Activated T-helper 1 cell treated with anti-CD3 and anti-CD28 coated beads, Interleukin-2, amount 50 U/mL, for 16 hours (primary cell): ENCODE measurements at places on chromosomes 3 and 15.

- DNase-seq = no peak
Observed at GRCh38 chr3:131582438-131582837, 79.7 kb upstream of the MRPL3 start.

- peak; percentile 25 for DNase-seq
Observed at GRCh38 chr3:10437272-10437994, 68.0 kb downstream of the ATP2B2 start.

DNA sequence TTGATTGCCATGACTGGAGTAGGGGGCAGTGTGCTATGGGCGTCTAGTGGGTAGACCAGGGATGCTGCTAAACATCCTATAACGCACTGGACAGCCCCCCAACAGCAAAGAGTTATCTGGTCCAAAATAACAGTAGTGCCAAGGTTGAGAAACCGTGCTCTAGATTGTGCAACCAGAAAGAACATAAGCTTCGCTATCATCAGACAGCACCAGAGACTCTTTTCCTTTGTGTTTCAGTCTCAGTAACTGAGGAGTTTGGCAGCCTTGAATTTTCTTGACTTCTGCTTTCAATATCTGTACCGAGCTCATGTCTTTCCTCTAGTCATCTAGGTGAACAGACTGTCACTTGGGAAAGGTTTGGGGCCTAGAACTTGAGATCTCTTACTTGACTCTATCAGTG, 8.8 kb downstream of the ARID3B start:
- DNase-seq = no peak

DNA sequence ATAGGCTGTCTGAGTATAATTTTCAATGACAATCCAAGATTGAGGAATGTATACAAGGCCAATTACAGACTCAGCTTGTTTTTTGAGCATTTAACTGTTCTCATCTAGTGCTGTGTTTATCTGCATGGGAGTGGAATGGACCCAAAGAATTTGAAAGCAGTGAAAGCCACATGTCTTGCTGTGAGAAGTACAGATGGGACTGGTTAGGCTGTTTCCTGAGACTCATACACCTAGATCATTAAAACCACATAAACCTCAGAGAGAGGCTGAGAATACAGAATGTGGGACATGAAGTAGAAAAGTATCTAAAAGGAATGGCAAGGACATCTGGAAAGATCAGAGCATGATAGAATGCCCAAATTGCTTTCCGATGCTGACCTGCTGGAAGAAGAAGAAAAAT, 224.6 kb downstream of the NLGN1 start:
- DNase-seq = no peak

GRCh38 chr3:153752405-153753027, 368.7 kb upstream of the ARHGEF26 start:
- no peak for DNase-seq

GRCh38 chr3:177410730-177411129, 213.4 kb upstream of the TBL1XR1 start:
- DNase-seq = no peak

GRCh38 chr3:141389703-141390102, 21.4 kb downstream of the ZBTB38 start:
- no peak for DNase-seq

DNA sequence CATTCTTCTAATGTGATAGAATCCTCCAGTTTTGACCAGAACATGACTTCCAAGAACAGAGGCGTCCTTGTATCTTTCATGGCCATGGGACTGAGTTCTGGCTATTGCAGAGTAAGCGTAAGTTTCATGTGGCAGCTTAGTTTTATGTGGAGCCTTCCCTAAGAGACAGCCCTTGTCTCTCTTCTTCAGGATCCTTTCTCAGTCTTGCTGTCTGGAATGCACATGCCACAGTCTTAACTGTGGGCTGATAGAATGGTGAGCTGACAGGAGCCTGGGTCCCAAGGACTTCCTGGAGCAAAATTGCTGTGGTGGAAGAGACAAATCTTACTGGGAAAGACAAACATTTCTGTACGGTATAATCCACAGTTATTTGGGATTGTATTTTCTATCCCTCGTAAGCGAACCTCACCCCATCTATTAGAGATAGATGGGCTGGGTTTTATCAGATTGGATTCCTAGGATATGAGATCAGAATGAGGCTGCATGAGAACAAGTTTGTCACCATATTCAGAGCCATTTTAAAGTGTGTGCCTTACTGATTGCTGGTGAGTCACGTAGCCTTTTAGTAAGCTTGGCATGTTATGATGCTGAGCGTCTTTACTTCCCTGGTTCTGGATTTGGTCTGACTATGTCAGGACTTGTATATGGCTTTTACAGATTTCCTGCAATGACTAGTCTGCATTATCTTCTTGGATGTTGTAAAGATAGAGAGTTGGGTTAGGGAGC, 32.8 kb downstream of the CDIN1 start:
- DNase-seq = no peak

DNA sequence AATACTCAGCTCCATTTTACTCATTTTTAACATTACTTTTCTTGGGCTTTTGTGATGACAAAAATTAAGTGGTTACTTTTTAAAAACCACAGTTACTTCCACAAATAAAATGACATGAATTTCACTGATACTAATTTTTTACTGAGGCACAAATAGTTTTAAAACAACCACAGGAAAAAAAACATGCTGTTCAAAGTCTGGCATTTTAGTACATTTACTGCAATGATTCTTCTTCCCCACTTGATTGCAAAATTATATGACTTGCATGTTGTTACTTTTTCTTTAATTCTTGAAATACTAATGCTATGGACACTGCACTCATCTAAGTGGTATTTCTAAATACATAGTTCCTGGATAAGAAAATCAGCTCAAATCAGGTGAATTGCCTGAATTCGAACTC, 24.8 kb upstream of the SLMAP start:
- no peak for DNase-seq

DNA sequence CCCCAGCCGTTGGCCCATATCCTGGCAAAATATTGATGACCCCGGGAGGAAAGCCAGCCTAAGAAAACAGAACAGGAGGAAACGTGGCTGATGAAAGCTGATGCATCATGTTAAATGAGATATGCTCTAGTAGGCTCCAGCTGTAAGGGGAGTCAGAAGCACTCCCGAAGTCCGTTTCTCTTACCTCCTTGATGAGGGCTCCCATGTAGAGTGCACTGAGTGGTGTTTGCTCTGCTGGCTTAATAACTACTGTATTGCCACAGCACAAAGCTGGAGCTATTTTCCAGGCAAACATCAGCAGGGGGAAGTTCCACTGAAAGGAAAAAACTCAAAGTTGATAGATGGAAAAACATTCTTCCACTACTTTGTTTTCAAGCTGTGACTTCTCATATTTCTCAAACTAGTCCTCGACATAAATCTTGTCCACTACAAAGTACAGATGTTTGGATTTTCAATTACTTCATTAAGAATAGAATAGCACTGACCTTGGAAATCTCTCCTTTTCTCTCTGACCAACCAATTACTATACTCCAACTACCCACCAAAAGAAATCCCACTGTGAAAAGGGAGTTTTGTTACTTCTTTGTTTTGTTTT, 72.7 kb downstream of the ALDH1A2 start:
- DNase-seq = no peak

DNA sequence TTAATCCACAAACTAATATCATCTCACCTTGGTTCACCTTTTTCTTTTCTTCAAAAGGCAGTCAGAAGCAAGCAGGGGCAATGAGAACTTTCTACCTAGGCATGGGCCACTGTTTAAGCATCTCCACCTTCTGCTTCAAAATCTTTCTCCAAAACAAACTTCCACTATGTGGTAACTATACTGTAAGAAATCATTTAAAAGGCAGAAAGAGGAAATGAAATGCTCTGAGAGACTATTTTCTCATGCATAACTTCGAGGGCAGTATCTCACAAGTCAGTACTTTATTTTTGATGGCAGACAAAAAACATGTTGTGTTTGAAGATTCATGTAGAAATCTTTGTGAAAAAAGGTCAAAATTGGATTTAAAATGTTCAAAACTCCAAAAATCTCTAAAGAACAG, 419.7 kb downstream of the ZBTB20 start:
- no peak for DNase-seq

DNA sequence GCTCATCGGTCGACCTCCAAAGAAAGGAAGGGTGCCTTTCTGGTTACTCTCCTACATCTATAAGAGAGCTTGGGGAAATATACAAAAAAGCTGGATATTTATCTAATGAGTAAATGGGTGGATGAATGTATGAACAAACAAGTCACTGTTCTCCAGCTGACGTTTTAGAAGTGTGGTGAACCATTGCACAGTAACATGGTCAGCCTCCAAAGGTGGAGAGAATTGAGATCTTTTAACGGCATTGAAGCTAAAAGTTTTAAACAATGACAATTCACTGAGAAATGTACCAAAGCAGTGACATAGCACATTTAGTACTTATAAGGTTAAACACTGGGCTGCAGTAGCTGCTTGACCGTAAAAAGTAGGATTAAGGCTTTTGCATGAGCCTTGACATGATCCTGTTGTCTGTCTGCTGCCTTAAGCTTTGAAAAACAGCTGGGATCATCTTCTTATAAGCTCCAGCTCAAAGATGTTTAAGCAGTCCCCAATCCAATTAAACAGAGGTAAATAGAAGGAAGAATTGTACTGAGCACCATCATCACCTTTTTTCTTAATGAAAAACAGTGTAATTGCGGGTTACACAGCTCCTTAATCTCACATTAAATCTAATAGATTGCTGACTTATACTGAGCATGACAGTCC, 222.9 kb downstream of the WDR72 start:
- no peak for DNase-seq

GRCh38 chr3:40502034-40502433, 3.8 kb upstream of the ZNF620 start:
- no peak for DNase-seq

GRCh38 chr15:61989667-61990066, 70.6 kb downstream of the VPS13C start:
- no peak for DNase-seq

DNA sequence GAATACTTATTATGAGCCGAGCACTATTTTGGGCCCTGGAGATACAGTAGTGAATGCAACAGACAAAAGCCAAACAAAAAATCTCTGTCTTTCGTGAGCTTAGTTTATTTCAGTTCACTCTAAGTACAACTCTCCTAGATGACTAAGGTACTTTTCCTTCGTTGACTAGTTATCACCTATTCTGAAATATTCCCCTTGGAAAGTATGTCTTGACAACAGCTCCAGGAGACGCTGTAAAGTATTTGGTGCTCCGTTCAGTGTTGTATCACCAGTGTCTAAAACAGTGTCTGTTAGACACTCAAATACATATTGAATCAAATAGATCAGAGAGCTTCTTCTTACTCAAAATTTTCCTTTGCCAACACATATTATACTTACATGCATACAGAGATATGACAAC, 119.6 kb downstream of the TFDP2 start:
- no peak for DNase-seq

- DNase-seq = no peak
Observed at GRCh38 chr15:73888224-73889041, 15.1 kb downstream of the TBC1D21 start.

- DNase-seq = no peak
Observed at GRCh38 chr15:48395521-48396011, 64.3 kb downstream of the DUT start.

GRCh38 chr3:9395570-9396300, 1.7 kb upstream of the SETD5 start:
- DNase-seq = no peak

- DNase-seq = no peak
Observed at GRCh38 chr15:86879250-86880229, 799.9 kb downstream of the AGBL1 start.

- no peak for DNase-seq
Observed at GRCh38 chr15:57718309-57718708, 11.8 kb downstream of the POLR2M start.

DNA sequence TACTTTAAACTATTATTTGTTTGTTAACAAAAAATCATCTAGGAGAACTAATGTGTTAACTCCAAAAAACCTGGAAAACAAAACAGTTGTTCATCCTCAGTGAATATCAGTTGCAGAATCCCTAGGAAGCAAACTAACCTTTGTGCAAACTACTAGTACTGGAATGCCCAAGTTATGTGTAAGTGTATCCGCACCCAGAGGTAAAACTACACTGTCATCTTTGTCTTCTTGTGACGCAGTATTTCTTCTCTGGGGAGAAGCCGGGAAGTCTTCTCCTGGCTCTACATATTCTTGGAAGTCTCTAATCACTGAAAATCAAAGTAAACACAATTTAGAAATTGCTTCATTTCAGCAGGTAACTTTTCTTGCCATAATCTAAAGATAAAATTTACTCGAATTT, 29.8 kb downstream of the DYNC1LI1 start:
- no peak for DNase-seq

- DNase-seq = no peak
Observed at GRCh38 chr3:70064194-70064779, 64.8 kb downstream of the SAMMSON start.

DNA sequence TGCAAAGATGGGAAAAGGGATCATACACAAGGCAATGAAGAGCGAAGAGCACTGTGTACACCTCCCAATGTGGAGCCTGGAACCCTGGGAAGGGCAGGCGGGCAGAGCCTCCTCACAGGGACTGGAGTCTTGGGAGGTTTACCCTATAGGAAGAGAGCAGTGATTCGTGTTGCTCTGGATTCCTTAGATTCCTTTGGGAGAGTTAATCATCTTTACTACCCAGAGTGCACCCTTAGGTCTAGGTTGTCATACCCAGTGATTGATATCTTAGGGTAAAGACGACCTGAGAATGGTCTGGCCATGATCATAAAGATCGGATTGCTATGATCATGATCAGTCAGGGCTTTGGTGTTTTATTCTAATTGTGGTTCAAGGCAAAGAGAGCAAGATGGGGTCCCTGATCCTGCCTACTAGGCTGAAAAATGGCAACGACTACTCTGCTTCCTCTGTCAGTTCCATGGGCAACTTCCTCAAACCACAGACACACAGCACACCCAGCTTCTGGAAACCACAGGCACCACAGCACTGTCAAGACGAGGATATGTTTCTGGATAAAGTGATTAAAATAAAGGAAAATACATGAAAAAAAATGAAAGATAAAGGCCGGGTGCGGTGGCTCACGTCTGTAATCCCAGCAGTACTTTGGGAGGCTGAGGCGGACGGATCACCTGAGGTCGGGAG, 20.4 kb upstream of the MAP6D1 start:
- no peak for DNase-seq

DNA sequence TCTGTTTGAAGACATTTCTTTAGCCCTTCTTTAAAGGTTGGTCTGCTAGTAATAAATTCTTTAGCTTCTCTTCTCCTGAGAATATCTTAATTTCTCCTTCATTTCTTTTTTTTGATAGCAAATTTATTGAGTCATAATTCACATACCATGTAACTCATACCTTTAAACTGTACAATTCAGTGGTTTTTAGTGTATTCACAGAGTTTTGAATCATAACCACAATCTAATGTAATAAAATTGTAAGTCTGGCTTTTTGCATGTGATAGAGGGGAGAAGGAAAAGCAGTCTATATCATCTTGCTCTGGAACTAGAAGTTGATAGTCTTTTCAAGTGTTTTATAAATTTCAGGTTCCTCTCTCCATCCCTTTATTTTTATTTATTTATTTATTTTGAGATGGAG, 81.3 kb downstream of the APBA2 start:
- DNase-seq = no peak

GRCh38 chr3:29004885-29005599, 275.8 kb upstream of the RBMS3 start:
- DNase-seq = no peak

- no peak for DNase-seq
Observed at GRCh38 chr3:167930453-167930852, 165.3 kb downstream of the GOLIM4 start.
